ACHN (cell line): ENCODE measurements at places on chromosomes 2 and 18.
A peak's percentile ranks its signal among the peaks of the same experiment; 100 is the strongest.

- DNase-seq = no peak
Measured at GRCh38 chr2:105411720-105412407, 13.0 kb upstream of the FHL2 start.

GRCh38 chr2:23496456-23496855 lies 111.5 kb downstream of the KLHL29 start:
- DNase-seq = no peak

DNA sequence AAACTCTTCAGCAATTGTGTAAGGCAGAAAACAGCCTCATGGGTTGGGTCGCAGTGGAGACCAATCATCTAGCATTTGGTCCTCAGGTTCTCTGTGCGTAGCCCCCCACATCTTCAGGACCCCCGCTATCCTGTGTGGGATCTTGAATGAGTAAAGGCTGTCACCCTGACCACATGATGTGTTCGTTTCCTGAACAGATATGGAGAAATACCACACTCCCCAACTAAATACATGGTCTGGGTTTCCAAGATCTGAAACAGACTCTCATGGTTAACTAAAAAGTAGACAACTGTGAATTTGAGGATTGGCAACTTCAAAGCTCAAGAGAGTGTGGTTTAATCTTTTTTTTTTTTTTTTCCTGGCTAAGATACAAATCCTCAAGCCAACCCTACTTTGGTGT lies 23.2 kb downstream of the DOCK10 start:
- DNase-seq = no peak

- no peak for DNase-seq
Measured at GRCh38 chr2:220417503-220417902, 790.1 kb downstream of the SLC4A3 start.

- DNase-seq = peak; percentile 15
Measured at GRCh38 chr2:7111626-7112025, 194.4 kb downstream of the RNF144A start.

- no peak for DNase-seq
Measured at GRCh38 chr18:12651651-12652050, 6.3 kb downstream of the SPIRE1 start.

DNA sequence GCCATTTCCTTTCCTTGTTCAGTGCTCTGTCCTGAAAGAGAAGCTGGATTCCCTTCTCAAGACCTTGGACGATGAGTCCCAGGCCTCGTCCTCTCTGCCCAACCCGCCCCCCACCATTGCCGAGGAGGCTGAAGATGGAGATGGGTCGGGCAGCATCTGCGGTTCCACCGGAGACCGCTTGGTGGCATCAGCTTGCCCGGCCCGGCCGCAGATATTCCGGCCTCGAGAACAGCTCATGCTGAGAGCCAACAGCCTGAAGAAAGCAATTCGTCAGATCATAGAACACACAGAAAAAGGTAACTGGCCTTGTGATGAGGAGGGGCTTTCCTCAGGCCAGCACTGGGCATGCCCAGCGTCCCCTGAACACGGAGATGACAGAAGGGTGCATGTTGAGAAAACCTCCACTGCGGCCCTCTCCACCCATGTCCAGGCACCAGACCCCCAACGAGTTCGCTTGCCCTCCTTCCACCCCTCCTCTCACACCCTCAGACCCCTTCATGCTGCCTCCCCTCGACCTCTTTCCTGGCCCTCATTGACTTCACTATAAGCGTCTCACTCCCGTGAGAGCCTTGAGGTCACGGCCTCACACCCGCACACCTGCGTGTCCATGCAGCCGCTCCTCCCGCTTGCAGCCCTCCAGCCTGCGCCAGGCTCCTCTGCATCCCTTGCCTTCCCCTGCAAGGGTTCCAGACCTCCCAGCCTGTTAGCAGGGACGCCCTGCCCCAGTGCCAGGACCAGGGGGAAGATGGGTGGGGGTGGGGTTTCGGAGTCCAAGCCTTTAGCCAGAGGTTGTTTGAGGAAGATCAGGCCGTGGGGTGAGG lies 95.0 kb downstream of the DGKD start:
- DNase-seq = peak; percentile 34

GRCh38 chr2:224551693-224552092 lies 33.5 kb downstream of the CUL3 start:
- no peak for DNase-seq

DNA sequence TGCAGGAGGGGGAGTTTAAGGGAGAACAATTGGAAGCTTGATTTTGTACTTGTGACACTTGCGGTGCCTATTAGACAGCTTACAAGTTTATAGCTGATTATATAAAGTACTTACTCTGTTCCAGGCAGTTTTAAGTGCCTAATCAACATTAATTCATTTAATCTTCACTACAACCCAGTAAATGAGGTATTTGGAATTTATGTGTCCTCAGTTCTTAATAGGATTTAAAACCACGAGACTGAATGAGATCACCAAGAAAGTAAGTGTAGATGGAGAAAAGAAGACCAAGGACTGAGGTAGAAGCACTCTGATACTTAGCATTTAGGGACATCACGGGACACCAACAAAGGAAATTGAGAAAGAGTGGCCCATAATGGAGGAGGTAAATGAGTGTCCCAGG lies 49.8 kb downstream of the ZC3H15 start:
- DNase-seq = no peak

DNA sequence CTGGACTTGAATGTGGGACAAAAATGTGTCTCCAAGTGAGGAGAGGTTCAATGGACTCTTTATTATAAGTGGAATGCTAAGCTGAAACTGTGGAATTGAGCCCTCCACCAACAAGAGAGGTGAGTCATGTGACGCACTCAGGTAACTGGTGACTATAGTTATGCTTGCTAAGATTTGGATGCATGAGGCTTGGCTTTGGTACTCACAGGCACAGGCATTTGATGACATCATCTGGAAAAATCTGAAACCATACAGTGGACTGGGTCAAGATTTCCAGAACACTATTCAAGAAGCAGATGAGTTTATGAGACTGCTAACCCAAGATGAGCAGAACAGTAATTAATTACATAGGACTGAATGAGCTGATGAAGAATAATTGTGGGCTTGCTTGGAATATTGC lies 15.7 kb upstream of the SULT1C3 start:
- DNase-seq = no peak
